ENCODE measurements at places on chromosomes 7 and 10.

- DNase-seq: no peak
Observed at GRCh38 chr10:59907537-59907917, 1.2 kb upstream of the CCDC6 start.

DNA sequence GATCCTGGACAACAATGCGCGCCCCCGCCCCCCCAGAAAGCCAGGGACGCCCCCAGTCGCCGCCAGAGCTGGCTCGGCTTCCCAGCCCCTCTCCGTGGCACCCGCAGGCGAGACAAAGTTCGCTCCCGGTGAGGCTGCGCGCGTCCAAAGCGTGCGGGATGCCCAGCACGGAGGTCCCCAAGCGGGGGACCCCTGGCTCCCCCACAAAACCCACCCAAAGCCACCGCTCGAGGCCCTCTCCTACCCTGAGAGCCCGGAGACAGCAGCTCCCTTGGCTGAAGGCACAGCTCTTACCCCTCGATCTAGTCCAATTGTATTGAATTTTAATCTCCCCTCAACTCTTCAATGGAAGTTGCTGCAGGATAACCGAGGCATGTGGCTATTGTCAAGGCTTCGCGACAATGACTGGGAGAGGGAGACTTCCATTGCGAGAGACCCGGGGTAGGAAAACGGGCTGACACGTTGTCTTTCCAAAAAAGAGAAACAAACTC lies 305.3 kb downstream of the PRPF18 start:
- no peak for DNase-seq

- DNase-seq: no peak
Observed at GRCh38 chr10:52984169-52984568, 211.6 kb upstream of the MBL2 start.

GRCh38 chr7:155228459-155228845 lies 69.2 kb upstream of the INSIG1 start:
- DNase-seq: no peak

- DNase-seq: no peak
Observed at GRCh38 chr7:96826089-96826488, 116.4 kb upstream of the SEM1 start.

DNA sequence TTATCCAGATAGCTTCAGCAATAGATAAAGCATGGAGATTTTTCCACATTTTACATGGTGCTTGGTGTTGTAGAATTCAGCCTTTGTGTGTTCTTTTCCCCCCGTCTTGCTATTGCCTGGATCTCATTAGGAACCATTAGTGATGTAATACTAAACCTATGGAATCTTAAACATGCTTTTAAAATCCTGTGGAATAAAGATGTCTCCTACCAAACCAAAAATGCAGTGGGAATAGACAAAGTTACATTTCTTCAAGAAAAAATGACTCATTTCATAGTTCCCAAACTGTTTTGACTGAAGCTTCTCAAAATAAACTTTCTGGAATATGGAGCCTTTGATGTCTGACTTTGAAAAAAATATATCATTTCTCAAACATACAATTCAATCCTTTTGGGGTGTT lies 44.0 kb downstream of the CALD1 start:
- DNase-seq: no peak

DNA sequence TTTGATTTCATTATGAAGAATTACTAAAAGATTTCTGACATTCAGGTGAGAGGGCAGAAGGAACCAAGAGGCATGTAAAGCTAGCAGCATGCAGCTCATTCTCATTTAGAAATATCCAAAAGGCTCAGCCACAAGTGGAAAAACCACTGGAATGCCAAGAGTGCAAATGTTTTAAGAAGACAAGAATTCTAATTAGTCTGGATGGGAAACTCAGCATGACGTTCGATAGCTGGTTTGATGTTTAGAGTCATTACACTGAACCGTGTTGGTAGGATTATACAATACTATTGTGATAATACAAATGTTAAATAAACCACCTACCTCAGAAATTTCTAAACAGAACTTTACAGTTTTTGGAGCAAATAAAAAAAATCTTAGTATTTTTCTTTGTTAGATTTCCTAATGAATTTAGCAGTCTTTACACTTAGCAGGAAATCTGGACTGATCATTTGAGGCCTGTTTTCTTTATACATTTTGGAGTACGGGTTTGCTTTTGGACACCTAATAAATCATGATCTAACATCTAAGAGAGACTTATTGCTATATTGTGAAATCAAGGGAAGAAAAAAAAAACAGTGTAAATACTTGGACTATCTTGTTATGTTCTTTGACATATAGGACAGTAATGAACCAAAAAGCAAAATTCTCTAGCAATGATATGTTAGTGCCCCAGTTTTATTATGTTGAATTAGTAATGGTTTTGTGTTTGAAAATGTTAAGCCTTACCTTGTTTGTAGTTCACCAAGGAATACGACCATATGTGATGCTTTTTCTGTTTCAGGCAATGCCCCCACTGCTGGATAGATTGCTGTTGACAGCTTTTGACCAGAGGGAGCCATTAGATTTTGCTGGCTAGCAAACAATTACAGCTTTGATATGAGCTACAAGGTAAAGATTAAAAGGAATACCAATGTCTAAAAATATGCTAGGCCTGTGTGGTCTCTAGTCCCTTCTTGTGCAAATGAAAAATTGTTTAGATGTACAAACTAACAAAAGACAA lies 354.1 kb upstream of the SEMA3A start:
- no peak for DNase-seq

DNA sequence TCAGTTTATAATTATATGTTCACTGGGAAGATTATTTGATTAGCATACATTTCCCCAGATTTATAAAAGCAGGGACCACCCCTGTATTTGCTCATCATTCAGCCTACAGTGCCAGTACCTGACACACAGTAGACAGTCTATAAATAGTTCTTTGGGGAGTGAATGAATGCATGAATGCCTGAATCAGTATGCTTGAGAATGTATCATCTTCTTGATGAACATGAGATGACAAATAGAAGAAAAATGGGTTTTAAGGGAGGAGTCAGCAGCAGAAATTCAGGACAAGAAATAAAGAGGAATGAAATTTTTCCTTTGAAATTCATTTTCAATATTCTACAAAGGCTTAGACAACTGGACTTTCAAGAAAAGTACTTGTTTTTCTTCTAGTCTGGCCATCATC lies 295.8 kb upstream of the LRRTM3 start:
- DNase-seq: no peak

GRCh38 chr7:99296471-99296870 lies 23.8 kb downstream of the MYH16 start:
- no peak for DNase-seq

DNA sequence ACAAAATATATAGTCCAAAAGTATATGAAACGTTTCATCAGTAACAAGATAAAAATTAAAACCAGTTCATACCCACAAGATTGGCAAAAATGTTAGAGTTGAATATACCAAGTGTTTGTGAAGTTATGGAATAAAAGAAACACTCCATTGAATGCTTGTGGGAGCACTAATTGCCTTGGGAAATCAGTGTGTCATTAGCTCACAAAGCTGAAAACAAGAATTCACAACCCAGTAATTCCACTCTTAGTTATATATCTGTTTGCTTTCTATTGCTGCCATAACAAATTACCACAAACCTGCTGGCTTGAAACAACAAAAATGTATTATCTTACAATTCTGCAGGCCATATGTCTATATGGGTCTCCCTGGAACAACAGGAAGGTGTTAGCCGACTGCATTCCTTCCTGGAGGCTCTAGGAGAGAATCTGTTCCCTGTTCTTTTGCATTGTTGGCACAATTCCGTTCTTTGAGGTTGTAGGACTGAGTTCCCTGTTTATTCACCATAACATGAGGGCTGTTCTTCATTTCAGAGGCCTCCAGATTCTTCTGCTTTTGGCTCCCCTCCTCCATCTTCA lies 45.7 kb downstream of the SEM1 start:
- DNase-seq: no peak

GRCh38 chr10:56905051-56905450 lies 544.0 kb upstream of the ZWINT start:
- DNase-seq: no peak

- no peak for DNase-seq
Observed at GRCh38 chr10:93820434-93820833, 62.7 kb downstream of the LGI1 start.

GRCh38 chr7:157111311-157111710 lies 27.4 kb upstream of the UBE3C start:
- no peak for DNase-seq

DNA sequence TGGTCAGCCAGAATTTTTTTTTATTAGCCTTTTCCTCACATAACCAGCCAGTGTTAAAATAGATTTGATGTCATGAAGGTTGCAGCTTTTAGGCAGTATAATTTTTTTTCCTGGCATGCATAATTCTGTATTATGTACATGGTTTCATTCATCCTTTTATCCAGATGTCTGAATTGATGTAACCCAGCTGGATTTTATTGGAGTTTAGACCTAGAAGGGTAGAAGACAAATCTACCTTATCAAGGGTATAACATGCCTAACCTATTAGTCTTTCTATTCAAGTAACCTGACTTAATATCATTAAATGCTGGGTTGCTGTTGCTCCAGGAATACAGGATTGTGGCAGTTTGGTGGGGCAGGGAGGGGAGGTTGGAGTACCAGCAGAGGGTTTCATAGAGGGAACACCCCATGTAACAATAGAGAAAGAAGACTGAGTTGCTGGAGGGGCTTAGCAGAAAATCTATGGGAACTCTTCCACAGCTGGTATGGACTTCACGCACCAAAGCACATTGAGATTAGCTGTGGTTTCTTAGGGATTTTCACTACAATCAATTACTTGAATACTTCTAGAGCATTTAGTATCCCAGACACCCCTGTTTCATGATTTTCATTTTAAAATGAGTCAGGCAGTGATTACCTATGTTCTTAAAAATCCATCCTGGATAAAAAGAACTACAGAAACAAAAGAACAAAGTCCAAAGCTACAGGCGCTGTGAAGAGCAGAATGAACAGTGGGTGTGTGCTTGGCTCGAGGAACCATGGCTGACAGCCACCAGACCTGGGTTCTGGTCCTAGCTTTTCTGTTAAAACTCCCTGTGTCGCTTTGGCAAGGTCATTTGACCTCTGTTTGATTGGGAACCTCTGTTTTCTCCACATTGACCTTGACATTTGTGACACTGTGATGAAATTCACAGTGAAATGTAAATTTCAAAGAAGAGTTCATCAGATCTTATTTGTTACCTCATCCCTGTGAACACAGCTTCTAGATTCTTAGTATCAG lies 93.5 kb downstream of the CREM start:
- DNase-seq: no peak

DNA sequence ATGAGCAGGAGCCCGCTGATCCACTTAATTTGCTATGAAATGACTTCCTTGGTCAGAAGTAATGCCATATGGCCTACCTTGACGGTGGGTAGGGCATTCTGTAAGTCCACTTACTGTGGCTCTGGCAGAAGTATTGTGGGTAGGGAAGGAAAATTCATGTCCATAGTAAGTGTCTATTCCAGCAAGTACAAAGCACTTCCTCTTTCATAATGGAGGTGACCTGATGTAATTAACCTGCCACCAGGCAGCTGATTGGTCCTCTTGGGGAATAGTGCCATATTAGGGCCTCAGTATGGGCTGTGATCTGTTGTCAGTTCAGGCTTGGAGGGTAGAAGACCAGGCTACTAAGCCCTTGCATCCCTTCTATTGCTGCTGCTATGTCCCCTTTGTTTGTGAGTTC lies 103.9 kb downstream of the SLC37A3 start:
- no peak for DNase-seq

DNA sequence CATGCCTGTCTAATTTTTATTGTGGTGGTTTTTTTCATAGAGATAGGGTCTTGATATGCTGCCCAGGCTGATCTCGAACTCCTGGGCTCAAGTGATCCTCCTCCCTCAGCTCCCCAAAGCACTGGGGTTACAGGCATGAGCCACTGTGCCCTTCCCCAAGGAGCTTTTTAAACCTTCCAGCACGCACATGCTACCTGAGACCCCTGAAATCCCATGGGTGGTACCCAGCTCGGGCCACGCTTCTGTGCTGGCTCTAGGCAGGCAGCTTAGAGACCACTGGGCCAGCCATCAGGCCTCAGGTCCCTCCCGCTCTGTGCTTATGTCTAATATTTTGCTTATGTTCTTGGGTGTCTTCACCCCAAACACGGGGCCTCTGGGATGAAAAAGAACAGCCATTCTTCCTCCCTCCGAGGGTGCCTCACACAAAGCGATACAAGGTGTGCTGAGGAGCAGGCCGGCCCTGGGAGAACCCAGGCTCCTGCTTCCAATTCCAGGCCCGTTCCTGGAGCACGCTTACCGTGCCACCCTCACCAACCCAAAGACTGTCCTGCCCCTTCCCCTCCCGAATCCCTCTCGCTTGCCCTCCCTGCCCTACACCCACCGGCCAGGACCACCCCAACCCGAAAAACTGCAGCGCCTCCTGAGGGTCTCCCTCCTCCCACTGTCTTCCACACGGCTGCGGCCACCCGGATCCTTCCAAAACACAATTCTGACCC lies 10.9 kb downstream of the SPOCK2 start:
- no peak for DNase-seq

GRCh38 chr7:155665957-155666287 lies 21.5 kb downstream of the RBM33 start:
- no peak for DNase-seq

GRCh38 chr7:4768597-4769569 lies 6.5 kb upstream of the AP5Z1 start:
- no peak for DNase-seq

GRCh38 chr10:64859911-64860310 lies 1338.7 kb downstream of the REEP3 start:
- no peak for DNase-seq

GRCh38 chr7:92809760-92810573 lies 26.4 kb downstream of the CDK6 start:
- peak; percentile 61 for DNase-seq

- DNase-seq: no peak
Observed at GRCh38 chr7:157601530-157601929, 264.7 kb downstream of the DNAJB6 start.

GRCh38 chr7:30181736-30182522 lies 47.1 kb downstream of the MTURN start:
- no peak for DNase-seq

- DNase-seq: no peak
Observed at GRCh38 chr7:154412105-154412504, 359.9 kb downstream of the DPP6 start.

DNA sequence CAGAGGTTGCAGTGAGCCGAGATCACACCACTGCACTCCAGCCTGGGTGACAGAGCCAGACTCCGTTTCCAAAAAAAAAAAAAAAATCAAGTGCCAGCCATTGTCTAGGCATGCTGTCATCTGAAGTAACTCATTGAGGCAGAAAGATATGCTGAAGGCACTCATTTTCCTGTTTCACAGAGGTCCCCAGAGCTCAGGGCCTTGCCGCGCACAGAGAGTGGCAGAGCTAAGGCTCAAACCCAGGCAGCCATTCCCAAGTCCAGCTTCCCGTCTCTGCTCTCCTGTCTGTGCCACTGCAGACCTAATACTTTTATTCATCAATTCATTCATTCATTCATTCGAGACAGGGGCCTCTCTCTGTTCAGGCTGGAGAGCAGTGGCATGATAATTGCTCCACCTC lies 3.5 kb downstream of the GRIFIN start:
- DNase-seq: no peak

DNA sequence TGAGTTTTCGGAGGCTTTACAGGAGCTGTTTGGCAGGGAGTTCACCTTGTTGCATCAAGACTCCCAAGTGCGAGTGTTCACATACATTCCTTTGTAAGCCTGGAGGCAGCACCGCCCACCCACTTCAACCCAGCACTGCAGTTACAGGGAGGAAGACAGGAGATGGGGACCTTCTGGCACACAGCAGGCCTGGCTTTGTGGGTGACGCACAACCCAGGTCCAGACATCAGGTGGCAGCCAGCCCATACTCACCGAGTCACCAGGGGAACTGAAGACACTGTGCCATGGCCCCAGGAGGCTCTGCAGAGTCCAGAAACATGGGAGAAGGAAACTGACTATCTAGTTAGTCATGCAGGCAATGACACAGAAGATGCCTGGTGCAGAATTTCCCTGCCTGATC lies 305.9 kb upstream of the RNF32 start:
- no peak for DNase-seq
